Panc1 (cell line): ENCODE measurements at places on chromosomes 7 and 10. TPM values are rescaled to one million over a fixed set of nuclear protein-coding genes. Genes with fewer than 3 reads are reported as not detected.

The UPK3BL2 gene
- total RNA-seq, result 14.4 TPM

The KLLN gene
- total RNA-seq, result 1.3 TPM

The OR2A25 gene
- total RNA-seq, result not detected

The NXPH1 gene
- total RNA-seq, result not detected

The HMX2 gene
- 2.7 TPM for total RNA-seq

The ADAM12 gene
- total RNA-seq, result 0.10 TPM

The RPEL1 gene
- 0.10 TPM for total RNA-seq

The COL28A1 gene
- total RNA-seq, result not detected

The LRRN3 gene
- total RNA-seq, result 0.15 TPM

The SUFU gene
- 9.5 TPM for total RNA-seq

The KIF20B gene
- total RNA-seq, result 48.1 TPM

The TDRD1 gene
- not detected for total RNA-seq

The FAM25G gene
- not detected for total RNA-seq

The ALOX5 gene
- 0.82 TPM for total RNA-seq
